ENCODE measurements at places on chromosomes 11 and 22.

GRCh38 chr11:93717501-93717900, 23.8 kb downstream of the TAF1D start:
- no peak for DNase-seq

GRCh38 chr11:2849994-2850770, 35.4 kb downstream of the CDKN1C start:
- DNase-seq, result no peak

- DNase-seq, result no peak
Measured at GRCh38 chr11:59669611-59670009, 773 bp upstream of the PATL1 start.

DNA sequence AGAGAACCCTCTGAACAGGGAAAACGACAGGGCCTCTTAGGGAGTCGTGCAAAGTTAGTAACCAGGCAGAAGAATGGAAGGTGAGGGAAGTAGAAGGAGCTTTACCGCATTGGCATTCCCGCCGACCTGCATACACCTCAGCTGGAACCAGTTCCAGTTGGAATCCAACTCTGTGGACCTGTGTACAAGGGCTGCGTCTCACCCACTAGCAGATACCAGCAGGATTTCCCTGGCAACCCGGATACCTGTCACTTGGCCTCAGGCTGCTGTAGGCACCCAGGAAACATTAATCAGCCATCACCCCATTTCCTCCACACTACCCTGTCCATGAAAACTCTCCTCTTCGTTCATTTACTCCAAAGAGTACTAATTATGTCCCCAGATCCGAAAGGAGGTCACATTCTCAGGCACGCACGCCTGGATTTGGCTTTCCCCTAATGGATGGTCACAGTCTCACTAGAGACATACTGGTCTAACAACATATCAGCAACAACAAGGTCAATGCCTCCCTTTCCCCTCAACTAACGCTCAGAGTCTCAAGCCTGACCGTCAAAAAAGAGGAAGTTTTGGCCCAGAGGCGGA, 842 bp downstream of the ARFGAP2 start:
- DNase-seq, result no peak

DNA sequence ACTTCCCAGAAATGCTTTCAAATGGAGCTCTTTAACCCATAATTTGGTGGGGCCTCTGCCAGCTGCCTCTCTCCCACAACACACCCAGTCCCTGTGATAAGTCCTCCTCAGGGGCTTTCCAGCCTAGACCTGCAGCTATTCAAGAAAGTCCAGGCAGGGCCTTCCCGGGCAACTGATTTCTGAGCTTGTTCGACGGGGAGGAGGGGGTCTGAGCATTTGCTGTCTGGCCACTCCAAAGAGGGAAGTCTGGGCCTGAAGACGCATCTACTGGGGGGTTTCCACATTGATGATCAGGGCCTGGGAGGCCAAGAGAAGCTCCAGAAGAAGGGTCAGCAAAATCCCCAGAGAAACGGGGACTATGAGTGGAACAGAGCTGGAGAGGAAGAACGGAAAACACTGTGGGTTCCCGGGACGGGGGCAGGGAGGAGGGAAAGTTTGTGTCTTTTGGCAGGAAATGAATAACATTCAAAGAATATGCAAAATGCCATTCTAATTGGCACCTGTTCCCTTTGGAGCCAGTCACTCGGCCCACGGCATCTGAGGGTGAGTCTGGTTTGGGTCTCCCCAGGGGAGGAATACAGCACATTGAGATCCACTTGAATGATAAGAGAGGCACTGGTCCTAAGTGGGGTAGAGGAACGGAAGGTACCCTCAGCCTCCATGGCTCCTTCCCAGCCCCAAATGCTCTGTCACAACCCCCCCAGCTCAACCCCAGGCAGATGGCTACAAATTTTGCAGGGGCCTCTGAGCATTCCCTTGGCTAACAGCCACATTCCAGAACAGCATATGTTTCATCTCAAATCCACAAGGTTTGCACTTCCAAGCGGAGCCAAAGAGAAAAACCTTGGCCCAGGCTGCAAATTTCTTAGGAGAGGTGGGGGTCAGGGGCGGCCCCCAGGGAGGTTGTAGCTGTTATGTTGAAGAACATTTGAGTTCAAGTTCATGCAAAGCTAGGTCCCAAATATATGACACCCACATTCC, 72.0 kb downstream of the RPUSD4 start:
- no peak for DNase-seq
